H9 (cell line): ENCODE measurements at places on chromosomes 3 and 15.

DNA sequence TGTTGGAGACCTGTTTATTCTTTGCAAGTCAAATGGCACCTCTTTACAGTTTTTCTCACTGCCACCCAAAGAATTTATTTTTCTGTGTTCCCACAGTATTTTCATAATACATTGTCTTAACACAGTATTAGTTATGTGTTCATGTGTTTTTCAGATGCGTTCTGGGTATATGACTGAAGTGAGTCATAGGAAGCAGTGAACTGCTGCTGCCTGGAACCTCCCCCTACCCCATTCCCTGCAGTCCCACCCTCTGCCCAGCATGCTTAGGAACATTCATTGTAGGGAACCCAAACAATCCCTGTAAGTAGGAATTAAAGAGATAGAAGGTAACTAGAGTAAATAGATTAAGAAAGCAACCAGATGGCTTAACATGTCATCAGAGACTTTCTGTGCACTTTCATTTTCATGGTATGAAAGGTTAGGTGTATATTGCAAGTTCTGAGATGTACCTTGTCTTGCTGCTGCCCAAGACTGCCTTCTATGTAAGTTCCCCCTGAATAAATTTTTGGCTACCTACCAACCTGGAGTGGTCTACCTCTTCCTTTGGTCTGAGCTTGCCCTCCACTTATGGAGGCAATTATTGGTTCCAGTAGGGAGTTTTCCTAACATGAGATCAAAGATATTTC is 21.9 kb upstream of the SQOR start:
- no peak for DNase-seq

GRCh38 chr15:65920121-65920520 is 50.8 kb downstream of the RAB11A start:
- no peak for DNase-seq

- no peak for DNase-seq
Observed at GRCh38 chr15:52645916-52646315, 33.3 kb downstream of the ATOSA start.

DNA sequence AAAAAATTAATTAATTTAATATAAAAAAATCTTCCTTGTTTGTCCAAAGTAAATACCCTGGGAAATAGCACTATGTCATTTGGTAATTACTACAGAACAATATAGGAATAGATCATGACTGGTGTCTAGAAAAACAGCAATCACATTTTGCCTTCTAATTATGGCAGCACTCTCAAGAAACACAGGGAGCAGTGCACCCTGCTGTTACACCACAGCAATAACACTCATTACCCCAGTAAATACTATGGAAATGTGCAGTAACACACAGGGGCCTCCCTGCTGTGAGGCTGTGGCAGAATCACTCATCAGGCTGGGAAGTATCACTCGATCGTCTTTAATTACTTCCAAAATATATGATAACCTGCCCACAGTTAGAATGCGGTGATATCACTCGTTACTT is 646.0 kb downstream of the TUSC7 start:
- peak; percentile 45 for DNase-seq

- no peak for DNase-seq
Observed at GRCh38 chr3:46350262-46350565, 3.7 kb upstream of the CCR2 start.

GRCh38 chr3:46576879-46577278 is 10.8 kb upstream of the LRRC2 start:
- peak; percentile 90 for DNase-seq

DNA sequence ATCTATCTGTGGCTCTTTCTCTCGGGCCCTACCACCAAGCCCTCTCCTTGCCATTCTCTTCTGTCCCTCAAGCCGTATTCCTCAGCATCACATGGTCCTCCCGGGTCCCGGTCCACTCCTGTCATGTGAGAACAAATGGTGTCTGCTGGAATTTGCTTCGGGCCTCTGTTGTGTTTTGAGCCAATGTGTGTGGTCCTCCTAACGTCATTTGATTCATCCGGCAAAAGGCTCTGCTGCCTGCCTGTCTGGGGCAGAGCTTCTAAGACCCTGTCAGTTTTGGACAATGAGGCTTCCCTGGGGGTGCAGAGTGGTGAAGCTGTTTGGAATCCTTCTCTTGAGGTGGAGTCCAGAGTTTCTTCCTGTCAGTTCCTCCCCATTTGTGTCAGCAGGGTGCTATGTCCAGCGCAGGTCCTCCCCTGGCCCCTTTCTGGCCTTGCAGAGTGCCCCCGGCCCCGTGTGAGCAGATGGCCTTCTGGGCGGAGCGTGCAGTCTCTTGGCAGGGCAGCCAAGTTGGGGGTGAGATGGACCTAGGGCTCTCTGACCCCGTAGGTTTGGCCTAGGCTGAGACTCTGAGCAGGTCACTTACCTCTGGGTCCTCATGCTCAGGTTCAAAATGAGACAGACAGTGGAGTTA is 93.6 kb downstream of the APBA2 start:
- no peak for DNase-seq

DNA sequence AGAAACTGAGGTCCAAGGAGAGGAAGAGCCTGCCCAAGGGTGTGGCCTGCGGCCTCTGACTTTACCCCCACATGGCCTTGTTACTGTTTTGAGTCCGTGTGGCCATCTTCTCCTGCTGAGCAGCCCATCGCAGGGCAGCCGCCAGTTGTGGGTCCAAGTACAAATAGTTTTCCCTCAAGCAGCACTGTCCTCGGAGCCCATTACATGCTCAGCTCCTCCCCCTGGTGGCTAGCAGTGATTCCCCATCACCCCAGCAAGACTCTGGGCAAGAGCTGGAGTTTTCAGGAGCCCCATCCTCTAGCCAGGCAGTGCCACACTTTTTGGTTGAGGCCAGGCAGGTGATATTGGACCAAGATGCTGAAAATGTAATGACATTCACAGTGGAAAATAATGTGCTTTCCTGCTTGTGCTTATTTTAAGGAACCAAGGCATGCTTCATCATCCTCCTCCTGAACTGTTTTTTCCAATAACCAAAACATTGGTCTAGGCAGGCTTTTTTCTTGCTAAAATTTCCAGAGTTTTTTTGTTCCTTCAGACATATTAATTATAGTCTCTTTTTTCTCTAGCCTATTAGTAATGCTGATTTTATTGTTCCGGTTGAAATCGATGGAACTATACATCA is 23.2 kb upstream of the VILL start:
- DNase-seq, result peak; percentile 86

DNA sequence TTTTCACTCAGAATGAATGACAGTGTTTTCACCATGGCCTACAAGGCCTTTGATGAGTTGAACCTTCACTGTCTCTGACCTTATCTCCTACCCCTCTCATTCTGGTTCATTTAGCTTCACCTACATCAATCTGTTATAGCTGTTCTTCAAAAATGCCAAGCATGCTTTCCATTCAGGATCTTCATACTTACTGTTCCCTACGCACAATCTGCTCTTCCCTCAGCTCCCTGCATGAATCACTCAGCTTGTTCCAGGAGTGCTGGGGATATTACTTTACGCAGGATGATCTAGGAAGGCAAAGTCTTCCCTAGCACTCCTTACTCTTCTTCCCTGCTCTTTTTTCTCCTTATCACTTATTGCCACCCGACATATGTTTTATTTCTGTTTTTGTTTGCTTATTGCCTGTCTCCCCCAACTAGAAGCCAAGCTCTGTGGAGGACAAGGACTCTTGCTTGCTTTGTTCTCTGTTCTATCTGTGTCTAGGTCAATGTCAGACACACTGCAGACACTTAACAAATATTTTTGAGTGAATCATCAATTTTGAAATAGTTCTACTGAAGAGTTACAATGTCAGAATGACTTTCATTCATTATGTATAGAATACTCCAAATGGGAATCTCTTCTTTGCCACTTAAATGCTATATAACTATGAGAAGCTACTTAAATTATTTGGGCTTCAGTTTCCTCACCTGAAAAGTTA is 238.3 kb upstream of the FEZF2 start:
- no peak for DNase-seq

DNA sequence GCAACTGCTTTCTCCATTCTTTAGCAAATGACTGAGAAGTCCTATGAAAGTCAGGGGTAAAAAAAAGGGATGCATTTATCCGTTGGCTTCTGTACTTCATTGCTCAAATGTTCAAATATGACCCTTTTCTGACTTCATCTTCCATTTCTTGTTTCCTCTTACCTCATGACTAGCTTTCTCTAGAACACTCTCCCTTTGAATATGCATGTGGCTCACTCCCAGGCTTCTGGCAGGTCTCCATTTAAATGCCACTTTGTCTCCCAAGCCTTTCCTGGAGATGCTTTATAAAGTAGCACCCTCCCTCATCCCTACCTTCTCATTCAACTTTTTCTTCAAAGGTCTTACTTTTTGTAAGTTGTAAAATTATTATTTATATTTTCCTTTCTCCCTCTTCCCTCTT is 781.8 kb downstream of the NAALADL2 start:
- no peak for DNase-seq

- no peak for DNase-seq
Observed at GRCh38 chr3:173688216-173688842, 290.8 kb downstream of the NLGN1 start.

GRCh38 chr15:60804986-60805949 is 326.3 kb upstream of the ICE2 start:
- peak; percentile 93 for DNase-seq

DNA sequence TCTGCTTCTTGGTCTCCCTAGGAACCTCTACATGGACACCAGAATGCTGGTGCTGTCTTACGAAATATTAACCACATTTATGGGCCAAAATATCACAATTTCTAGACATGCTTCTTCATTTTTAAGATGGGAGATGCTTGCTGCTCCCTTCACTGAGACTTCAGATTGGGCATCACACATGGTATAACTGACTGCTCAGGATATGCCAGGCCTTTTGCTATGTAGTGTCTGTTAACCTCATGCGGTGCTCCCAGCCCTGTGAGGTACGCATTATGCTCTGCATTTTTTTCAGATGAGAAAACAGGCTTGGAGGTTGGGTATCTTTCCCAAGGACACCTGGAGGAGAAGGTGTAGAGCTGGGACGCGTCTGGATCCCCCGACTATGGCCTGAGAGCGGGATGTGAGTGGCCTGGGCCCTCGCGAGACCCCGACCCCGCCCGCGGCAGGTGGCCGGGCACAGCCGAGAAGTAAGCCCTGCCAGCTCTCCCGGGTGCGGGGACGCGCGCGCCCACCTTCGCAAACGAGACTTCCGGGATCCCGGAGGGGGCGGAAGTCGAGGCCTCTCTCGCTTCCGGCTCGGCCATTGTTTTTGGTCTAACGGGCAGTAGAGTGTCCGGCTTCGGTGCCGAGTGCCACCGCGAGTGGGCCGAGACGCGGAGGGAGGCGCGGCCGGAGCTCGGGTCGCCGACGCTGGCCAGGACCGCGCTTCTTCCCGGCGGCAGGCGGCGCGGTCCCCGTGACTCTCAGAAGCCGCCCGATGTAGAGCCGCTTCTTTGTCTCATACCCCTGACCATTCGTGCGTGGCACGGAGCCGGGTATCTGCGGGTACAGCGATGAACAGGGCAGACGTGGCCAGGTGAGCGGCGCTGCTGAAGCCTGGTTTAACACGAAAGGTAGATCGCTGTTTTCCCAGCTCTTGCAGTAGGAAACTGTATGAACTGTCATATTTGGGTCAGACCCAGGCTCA is at the start of gene ZKSCAN7:
ZKSCAN7 (plus strand) TSS at position 568 of the 967 bp plus-strand sequence. CDS start 1,855 bp downstream, outside the sequence.
- peak; percentile 85 for DNase-seq

- DNase-seq, result no peak
Observed at GRCh38 chr3:181956122-181956521, 244.4 kb downstream of the SOX2 start.

DNA sequence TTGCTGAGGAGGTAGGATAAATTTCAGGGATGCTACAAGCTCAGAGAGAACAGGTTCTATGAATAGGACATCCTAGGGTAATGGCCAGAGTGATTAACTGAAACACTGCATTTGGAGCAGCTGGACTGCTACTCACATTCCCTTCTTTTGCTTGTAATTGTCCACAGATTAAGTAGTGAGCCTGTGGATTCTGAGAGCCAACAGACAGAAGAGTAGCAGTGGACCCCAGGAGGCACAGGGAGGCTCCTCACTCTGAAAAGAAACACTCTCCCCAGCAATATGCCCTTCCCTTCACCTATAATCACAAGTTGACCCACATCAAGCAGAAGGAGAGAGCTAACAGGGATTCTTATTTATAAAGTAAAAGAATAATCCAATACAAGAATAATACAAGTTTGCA is 10.6 kb upstream of the RFX7 start:
- no peak for DNase-seq
